Fibroblast of the aortic adventitia (primary cell): ENCODE measurements at places on chromosomes 7 and 10.

GRCh38 chr7:104625956-104626355, 297.6 kb downstream of the LHFPL3 start:
- DNase-seq, result no peak

DNA sequence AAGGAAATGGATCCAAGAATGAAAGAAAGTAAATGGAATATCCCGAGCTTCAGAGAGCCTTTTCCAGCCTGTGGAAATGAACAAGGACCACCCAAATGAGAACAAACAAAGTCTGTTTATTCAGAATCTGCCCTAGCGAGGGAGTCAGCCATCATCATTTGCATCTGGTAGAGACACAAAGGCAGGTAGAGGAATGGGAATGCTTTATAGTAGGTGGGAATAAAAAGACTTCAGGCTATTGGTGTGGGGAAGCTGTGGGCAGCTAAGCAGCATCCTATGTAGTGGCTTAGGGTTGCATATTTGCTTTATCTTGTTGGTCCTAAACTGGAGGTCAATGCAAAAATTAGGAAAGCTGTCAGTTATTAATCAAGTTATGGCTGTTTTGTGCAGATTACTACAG, 9.2 kb upstream of the MRLN start:
- DNase-seq, result no peak

DNA sequence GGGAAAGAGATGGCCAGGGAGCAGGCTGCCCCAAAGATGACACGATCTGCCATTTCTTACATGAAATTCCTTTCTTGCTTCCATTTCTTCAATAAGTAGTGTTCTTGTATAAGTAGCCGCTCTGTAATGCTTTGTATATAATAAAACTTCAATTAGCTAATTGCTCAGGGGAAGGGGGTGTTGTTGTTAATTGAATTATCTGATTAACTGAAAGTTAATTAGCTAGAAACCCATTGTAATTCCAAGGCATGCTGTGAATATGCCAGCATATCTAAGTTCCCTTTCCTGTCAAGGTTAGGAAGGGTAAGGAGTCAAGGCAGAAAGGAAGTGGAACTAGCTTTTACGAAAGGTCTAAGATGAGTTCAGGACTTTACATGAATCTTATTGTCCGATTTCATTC, 765.9 kb downstream of the TYW1 start:
- DNase-seq, result no peak

GRCh38 chr7:34327681-34328080, 330.3 kb upstream of the NPSR1 start:
- DNase-seq, result peak; percentile 28

GRCh38 chr7:91436655-91437054, 172.4 kb downstream of the FZD1 start:
- no peak for DNase-seq

GRCh38 chr10:74227697-74228424, 76.8 kb downstream of the ADK start:
- DNase-seq, result peak; percentile 50

GRCh38 chr10:37868796-37869195, 11.4 kb upstream of the ZNF248 start:
- no peak for DNase-seq

GRCh38 chr10:83848677-83849076, 290.6 kb upstream of the GHITM start:
- no peak for DNase-seq

- DNase-seq, result peak; percentile 78
Measured at GRCh38 chr7:142516038-142516501, 233.2 kb upstream of the PRSS1 start.

DNA sequence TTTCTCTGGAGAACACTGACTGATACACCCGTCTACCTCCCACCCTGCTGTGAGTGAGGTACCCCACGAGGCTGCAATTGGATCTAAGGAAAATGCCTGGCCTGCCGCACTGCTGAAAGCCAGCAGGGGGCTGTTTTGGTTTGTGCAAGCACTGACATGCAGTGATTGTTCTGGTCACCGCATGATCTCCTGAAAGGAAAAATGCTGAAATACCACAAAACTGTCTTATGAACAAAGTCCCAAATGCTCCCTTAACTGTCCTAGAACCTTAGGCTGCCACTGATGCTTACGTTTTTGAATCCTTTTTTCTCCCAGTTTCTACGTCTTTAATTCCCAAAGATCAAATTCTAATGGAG, 132.7 kb downstream of the JCAD start:
- peak; percentile 71 for DNase-seq

DNA sequence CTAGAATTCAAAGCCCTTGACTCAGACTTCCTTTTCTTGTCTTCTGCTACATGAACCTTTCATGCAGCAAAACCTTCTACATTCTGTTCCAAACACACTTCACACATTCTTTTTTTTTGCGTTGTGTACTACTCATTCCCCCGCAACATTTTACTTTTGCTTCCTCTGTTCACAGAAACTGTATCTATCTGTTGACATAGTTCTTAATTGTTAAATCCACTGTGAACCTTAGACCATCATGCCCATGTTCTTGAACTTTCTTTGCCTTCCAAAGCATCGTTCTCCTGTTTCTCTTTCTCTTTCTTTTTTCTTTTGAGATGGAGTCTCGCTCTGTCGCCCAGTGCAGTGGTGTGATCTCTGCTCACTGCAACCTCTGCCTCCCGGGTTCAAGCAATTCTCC, 14.2 kb downstream of the CCSER2 start:
- DNase-seq, result no peak

DNA sequence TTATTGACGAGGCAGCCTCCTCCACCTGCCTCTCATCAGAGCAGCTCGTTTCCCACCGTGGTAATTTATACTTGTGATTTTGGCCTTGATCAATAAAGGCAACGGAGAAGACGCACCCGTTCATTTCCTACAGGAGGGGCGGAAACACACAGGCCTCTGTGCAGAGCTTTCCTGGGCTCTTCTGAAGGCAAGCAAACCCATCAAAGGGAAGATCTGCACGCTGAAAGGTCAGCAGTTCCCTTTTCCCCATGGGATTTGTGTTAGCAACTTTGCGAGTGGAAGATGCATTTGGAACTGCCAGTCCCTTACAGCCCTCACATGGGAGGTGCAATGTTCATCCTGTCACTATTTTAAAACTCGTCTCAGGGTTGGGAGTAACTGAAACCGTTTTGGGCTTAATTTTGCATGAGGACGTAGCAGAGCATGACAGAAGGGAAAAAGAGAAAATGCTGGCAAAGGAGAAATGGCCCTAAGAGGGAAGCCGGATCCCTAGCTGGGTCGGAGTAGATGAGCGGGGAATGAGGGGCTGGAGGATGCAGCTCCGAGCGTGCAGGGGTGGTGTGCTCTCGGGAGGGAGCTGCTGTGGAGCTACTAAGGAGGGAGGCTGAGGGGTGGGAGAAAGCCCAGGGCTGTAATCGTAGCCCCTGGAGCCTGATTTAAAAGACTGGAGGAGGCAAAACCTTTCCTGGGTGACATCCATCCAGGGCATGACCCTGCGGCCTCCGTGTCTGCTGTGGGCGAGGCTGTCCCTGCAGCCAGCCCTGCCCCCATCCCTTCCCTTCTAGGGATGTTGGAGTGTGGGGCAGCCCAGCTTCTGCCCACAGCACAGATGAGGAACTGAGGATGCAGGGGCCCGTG, 111.1 kb upstream of the FAM20C start:
- no peak for DNase-seq

DNA sequence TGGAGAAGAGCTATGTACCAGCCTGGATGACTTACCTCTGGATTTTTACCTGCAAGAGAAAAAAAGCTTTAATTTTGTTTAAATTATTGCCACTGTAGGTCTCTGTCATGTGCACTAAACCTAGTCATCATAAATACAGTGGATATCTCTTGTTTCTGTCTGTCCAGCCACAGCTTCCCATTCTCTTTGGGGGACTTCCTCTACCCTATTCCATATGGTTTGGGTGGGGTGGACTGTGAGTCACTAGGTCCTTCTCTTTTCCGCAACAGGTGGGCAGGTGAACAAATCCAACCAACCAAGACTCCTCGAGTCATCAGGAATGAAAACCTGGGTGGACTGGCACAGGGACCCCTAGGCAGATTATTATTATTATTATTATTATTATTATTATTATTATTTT, 87.3 kb upstream of the CYTH3 start:
- DNase-seq, result no peak

GRCh38 chr10:652233-652632, 37.2 kb downstream of the DIP2C start:
- no peak for DNase-seq

GRCh38 chr10:71344993-71345480, 26.0 kb downstream of the SLC29A3 start:
- no peak for DNase-seq

DNA sequence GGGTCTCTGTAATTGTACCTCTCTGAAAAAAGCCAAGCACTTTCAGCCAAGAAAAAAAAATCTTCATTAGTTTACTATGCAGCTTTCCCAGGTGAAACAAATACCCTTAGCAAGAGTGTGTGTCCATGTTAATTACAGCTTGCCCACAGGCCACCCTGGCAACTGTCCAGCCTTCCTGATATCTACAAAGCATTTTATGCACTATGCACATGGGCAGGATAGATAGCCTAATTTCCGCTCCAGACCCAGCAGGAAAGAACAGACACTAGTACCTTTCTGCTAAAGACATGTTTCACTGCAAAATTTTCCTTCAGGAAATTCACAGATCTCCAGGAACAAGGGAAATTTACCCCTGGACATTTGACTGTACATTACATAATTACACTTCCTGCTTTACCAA, 24.4 kb downstream of the CACNA2D1 start:
- DNase-seq, result no peak

DNA sequence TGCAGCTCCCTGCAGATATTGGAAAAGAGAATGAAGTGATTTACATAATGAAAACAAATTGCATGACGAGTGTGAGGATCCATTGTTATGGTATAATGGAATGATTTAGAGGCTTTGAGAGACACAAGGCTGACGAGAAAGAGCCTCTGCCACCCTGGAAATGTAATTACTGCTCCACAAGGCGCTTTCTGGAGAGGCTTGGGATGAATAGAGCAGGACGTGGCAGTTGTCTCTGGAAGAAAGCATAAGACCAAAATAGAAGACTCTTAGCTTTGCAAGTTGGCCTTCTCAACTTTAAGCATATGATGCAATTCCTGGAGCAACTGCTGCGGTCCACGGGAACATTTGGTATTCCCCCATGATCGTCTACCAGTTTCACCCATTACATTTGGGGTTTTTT, 181.9 kb upstream of the TCF7L2 start:
- no peak for DNase-seq

DNA sequence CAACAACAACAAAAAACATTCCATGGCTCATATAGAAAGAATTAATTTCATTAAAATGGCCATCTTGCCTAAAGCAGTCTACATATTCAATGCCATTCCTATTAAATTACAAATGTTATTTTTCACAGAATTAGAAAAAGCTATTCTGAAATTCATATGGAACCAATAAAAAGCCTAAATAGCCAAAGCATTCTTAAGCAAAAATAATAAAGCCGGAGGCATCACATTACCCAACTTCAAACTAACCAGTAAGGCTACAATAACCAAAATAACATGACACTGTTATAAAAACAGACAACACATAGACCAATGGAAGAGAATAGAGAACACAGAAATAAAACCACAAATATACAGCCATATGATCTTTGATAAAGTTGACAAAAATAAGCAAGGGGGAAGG, 330.4 kb downstream of the KIF20B start:
- DNase-seq, result no peak

DNA sequence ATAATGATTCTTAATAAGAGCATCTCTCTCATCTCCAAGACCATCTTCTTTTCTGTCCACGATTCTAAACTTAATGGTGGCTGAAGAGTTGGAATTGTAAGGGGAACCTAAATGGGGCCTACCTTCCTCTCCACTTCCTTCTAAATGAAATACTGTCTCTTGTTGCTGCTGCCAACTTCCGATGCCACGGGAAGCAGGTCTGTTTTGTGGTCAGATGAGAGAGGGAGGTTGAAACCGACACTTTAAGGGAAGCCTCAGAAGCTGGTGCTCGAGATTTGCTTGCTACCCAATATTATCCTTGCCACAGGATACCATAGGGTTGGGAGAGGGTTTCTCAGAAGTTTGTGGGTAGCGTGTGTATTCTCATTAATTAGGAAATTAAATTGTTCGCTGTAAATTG, 464.1 kb downstream of the SUGCT start:
- no peak for DNase-seq

GRCh38 chr7:128446306-128446705, 9.4 kb upstream of the HILPDA start:
- DNase-seq, result no peak

DNA sequence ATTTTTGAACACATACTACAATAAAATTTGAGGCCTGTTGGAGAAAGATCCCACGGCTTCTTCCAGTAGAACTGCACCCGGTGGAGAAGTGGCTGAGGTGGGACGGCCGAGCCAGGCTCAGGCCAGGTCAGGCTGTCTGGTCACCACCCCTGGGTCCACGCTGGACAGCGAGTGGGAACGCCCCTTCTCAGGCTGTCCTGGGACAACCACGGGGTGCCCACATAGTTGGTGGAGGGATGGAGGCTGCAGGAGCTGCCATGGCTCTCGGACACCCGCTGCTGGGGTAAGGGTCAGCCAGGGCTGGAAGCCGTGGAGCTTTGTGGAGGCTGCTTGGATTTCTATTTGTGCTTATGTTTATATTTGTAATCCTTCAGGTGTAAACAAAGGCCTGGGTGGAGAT, 206.5 kb downstream of the DNAJB6 start:
- no peak for DNase-seq

DNA sequence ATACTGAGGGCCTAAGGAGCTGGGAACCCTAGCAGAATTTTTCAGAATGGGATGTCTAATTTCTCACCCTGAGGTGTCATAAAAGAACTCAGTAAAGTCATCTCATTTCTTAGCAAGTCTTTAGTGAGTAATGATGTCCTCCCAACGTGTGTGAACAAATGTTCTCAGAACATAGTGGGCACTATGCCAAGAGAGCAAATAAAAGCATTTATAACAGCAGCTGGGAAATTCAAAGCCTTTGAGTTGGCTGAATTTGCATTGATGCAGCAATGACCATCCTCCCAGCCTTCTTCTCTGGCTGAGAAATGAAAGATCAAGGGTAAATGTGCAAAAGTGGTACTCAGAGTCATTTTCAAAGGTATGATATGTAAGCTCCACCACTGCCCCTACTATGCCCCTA, 109.4 kb downstream of the FAM107B start:
- no peak for DNase-seq

- no peak for DNase-seq
Measured at GRCh38 chr10:3635211-3635671, 149.8 kb downstream of the KLF6 start.

DNA sequence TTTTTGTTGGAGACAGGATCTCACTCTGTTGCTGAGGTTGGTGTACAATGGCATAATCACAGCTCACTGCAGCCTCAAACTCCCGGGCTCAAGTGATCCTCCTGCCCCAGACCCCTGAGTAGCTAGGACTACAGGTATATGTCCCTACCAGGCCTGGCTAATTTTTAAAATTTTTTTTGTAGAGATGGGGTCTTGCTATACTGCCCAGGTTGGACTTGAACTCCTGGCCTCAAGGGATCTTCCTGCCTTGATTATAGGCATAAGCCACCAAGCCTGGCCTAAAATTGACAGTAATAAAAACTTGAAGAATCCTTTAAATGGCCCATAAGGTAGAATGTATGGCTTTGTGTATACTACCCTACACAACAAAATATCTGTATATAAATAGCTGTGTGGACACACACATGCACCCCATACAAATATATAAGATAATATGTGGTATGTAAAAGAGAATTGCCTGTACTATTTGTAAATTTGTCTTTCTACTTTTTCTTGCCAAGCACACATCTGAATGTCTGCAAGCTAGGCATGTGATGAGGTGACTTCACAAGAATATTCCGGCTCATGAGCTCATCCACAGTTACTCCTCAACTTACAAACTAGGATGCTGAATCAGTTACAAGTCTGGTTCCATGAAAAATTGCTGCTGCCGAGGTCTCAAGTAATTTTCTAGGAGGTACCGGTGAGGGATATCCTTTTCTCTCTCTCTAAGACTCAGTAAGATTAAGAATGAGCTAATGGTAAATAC, 26.6 kb downstream of the POLR3A start:
- peak; percentile 11 for DNase-seq
